ENCODE measurements at places on chromosomes 11 and 22.

DNA sequence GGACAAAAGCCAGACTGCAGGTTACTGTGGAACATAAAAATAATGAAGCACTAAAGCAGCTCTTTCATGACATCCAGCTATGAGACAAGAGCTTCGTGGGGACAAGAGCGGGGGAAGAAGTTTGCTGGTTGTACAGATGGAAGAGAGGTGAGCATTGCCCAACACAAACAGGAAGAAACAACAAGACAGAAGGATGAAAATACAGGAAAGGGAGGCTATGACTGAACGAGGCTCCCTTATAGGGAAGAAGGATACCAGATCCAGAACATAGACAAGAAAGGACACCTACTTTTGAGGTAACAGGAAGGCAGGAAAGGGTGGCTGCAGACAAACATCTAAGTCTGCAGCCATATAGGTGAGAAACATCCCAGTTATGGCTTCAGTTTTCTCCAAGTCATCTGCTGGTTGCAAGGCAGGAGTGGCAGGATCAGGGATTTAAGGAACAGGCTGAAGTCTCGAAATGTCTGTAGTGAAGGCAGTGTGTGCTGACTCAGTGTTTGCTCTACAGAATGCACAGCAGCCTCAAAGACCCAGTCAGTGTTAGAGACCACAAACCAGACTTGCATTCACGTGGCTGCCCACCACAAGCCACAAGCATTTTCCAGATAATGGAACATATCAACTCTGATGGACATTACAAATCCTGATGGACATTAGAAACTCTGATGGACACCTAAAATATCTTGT lies 1.9 kb downstream of the CLTCL1 start:
- DNase-seq, result no peak

- DNase-seq, result no peak
These were observed 1.7 kb upstream of the MRTFA start for GRCh38 chr22:40638261-40638660.

GRCh38 chr11:126396965-126397364 lies 41.5 kb downstream of the ST3GAL4 start:
- DNase-seq, result no peak

- no peak for DNase-seq
These were observed 643 bp downstream of the TIGD3 start for GRCh38 chr11:65355013-65355775.

DNA sequence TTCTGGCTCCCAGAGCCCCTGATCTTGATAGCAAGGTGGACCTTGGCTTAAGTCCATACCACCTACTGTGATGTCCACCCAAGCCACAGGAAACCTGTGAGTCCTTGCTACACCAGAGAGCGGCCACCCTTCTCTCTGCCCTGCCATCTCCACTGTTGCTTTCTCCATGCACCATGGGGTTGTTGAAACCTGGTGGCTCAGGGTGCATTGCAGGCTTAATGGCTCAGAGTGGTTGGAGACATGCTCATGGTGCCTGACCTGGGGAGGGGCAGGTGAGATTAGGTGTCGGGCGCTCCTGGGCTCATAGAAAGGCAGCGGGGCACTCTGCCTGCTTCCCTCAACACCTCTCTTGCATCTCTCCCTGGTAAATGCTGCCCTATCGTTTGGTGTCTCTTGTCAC lies 25.0 kb upstream of the CACNG2 start:
- DNase-seq, result no peak

DNA sequence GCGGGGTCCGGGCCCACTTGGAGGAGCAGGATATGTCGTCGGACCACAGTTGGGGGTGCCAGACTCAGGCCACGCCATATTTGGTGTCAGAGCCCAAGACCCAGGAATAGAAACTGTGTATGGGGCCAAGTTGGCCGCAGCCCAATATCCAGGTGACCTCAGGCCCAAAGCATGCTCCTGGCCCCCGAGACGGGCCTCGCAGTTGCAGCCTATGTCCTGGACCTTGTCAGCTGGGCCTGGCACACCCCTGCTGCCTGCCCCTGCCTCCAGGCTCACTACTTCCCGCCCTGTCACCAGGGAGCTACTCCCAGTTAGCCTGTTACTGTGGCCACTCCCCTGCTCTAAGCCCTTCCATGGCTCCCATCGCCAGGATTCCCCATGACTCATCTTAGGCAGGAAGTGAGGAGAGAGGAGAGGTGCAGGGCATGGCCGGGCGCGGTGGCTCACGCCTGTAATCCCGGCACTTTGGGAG lies 23.1 kb downstream of the A4GALT start:
- DNase-seq, result no peak

DNA sequence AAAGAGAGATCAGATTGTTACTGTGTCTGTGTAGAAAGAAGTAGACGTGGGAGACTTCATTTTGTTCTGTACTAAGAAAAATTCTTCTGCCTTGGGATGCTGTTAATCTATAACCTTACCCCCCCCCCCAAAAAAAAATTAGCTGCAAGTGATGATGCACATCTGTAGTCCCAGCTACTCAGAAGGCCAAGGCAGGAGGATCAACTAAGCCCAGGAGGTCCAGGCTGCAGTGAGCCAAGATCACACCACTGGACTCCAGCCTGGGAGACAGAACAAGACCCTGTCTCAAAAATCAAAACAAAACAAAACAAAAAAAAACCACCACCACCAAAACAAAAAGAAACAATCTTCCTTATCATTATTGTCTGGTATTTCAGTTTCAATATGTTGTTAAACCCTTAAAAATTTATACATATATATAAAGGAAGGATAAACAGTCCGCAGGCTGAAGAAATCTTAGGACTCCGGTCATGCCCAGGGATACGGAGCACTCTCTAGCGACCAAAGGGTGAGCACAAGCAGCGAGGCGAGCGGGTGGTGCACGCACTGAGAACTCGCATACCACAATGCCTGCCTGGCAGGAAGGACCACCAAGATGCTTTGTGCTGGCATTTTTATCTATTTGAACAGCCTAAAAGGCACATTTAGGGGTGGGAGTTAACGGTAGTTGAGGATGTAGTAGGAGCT lies 6.4 kb downstream of the POLDIP3 start:
- DNase-seq, result no peak

- DNase-seq, result no peak
These were observed 9.2 kb downstream of the LIN7C start for GRCh38 chr11:27497284-27497866.

DNA sequence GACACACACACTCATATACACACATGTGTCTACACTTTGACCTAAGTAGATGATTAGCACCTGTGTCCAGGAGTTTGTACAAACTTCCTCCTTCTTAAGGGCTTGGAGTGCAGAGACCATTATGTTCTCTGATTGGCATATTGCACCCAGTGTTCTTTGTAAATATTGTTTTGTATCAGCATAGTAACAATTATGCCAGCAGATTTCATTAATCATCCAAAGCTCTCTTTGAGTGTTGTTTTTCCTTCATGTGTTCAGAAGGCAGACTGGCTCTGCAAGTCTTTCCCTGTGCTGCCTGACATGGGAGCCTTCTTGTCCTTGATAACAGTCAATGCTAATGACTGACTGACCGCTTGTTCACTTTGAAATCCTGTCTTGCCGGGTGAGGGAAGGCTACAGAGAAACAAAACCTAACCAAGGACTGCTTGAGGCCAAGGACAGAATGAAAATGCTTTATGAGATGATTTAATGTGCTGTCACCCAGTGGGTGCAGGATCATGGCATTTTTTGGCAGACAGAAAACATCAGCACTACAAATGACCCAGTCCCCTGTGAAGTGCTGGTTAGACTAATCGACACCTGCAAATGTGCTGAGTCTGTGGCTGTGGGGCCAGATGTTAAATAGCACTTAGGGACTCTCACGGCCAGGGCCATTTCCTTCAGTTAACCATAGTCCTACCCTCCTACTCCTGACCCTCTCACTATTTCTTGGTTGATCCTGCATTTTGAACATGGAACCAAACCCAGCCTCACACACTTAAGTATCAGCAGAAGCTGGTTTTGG lies 6.6 kb upstream of the BARX2 start:
- no peak for DNase-seq

- DNase-seq, result no peak
These were observed 20.8 kb downstream of the VPS37C start for GRCh38 chr11:61140416-61140815.

DNA sequence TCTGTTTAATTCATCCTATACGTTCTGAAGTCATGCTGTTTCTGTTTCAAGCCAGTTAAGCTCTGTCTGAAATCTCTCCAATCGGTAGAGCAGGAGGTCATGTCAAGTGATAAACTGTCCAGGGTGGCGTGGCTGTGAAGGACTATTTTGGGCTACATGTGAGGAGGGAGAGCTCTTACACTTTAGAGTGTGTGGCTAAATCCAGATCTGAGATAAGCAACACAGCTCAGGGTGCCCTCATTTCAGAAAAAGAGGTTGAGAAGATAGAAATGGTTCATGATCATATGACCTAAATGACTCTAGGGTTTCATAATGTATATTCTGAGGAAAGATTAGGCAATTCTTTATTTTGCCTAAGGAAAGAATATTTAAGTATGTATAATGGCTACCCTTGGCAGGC lies 8.4 kb downstream of the BLID start:
- no peak for DNase-seq

GRCh38 chr11:70735976-70736375 lies 337.6 kb downstream of the CTTN start:
- DNase-seq, result no peak

DNA sequence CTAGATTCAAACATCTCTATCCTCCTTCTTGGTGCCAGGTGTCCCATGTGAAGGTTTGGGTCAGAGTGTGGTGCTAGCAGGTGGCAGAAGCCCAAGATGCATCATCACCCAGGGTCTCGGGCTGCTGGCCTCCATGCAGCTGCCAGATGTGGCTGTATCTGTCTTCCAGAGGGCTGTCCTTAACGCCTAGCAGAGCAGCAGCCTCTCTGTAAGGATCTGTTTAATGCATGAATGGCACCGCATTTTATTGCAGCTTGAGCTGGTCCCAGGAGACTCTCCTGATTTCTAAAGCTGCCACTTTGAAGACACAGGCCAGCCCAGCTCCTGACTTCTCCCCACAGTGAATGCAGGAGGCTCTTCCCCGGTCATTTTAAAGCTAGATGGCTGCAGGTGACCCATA lies 26.3 kb downstream of the SLC1A2 start:
- DNase-seq, result no peak

- no peak for DNase-seq
These were observed 239.3 kb downstream of the GRIK4 start for GRCh38 chr11:120750647-120751549.

- DNase-seq, result no peak
These were observed 134.6 kb upstream of the RCN1 start for GRCh38 chr11:31956310-31956709.

GRCh38 chr22:25569983-25570382 lies 5.5 kb downstream of the GRK3 start:
- no peak for DNase-seq

GRCh38 chr22:28903080-28903479 lies 19.7 kb downstream of the ZNRF3 start:
- no peak for DNase-seq

DNA sequence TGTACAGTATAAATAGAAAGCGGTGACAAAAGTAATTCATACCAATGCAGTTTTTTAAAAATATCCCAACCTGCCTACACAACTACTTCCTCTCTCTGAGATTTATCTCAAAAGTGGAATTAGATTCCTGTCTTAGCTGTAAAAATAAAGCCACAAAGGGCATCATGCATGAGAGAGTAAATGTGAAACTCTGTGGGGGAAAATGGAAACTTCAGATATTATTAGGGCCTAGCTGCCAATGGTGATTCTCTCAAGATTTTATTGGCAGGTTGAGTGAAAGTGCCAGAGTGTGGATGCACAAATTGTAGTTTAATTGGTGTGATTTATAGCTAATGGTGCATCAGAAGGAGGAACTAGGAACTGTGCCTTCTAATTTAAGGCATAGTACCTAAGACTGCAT lies 356.9 kb upstream of the CCDC90B start:
- DNase-seq, result no peak

DNA sequence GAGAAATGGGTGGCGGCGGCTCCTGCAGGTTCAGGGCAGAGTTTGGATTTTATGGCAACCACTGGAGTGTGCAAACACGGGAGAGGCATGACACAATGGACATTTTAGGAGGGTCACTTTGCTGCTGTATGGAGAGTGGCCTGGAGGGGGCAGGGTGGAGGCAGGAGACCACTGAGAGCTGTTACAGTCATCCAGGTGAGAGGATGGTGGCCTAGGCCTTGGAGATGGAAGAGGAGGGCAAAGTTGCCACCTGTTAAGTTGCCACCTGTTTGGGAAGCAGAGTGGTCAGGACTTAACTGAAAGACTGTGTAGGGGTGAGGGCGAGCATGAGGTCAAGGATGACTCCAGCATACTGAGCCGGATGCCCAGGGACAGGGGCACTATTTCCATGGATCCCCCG lies 2.3 kb upstream of the RAD9A start:
- no peak for DNase-seq

DNA sequence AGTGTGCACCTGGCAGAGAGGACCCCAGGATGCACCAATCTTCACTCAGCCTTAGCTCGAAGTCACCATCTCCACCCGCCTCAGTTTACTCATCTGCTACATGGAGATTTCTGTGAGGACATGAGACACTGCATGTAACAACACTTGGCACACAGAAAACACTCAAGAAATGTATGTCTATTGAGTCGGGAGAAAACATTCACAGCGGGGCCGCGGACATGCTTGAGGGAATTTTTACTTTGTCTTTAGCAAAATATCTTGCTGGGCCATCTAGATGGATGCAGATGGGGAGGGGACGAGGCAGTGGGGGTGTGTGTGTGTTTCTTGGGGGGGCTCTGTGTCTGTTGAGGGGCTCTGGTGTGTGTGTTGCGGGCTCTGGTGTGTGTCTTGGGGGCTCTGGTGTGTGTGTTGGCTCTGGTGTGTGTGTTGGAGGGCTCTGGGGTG lies 28.4 kb upstream of the RFPL3 start:
- no peak for DNase-seq

GRCh38 chr22:21990445-21991303 lies 8.1 kb upstream of the TOP3B start:
- no peak for DNase-seq

GRCh38 chr11:69837791-69838190 lies 18.6 kb upstream of the FGF3 start:
- DNase-seq, result no peak

DNA sequence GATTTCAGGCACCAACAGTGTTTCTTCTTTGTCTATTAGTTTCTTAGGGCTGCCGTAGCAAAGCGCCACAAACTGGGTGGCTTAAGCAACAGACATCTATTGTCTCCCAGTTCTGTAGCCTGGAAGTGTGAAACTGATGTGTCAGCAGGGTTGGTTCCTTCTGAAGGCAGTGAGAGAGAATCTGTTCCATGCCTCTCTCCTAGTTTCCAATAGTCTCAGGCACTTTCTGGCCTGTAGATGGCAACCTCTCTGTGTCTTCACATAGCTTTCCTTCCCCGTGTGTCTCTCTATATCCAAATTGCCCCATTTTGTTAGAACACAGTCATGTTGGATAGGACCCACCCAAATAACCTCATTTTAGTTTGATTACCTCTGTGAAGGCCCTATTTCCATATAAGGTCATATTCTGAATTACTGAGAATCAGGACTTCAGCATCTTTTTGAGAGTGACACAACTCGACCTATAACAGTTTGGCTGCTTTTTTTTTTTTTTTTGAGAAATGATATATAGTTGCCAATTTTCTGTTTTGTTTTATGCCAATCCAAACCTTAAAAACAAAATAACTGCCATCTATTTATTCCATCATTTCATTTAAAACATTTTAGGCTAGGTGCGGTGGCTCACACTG lies 108.2 kb downstream of the SLC36A4 start:
- DNase-seq, result no peak

GRCh38 chr11:93727985-93728791 lies 13.1 kb downstream of the TAF1D start:
- DNase-seq, result no peak

GRCh38 chr11:123549926-123550917 lies 104.2 kb downstream of the SCN3B start:
- no peak for DNase-seq

- no peak for DNase-seq
These were observed 8.8 kb upstream of the WNT11 start for GRCh38 chr11:76214968-76215548.

GRCh38 chr11:120667281-120667680 lies 155.7 kb downstream of the GRIK4 start:
- DNase-seq, result no peak

Data from left renal pelvis (tissue), 4 donors.